ENCODE measurements at places on chromosomes 7 and 10.

DNA sequence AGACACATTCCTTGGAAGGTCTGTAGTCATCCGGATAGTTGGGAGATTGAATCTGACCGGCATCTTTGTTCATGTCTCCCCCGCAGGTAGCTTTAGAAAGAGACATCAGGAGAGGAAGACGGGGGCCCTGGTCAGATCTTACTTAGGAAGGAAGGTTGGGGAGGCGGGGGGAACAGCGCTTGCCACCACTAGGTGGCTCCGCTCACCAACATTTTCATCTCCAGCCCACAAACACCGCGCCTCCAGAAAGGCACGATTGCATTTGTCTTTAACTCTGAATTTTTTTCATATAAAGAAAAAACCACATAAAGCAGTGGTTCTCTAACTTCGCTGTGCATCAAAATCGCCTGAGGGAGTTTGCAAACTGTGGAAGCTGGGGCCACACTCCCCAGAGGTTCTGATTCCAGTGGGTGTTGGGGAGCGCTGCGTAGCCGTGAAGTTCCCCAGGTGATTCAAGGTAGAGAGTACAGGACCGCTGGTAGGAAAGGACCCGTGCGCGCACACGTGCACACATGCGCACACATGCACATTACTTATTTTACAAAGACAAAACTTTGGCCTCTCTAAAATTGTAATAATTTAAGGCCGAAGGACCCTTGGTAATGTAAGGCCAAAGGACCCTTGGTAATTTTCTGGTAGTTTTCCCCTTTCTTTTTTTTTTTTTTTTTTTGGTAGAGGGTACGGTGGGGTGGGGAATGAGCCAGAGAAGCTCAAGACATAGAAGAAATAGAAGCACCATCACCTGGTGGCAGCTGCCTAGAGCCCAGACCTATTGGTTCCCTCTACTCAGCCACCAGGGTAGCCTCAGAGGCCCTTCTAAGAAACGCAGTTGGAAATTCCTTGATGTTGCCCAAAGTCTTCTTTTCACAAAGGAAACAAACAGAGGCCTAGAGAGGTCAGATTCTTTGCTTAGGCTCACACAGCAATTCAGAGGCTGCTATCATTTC is 37.4 kb upstream of the OPALIN start:
- peak; percentile 74 for DNase-seq

DNA sequence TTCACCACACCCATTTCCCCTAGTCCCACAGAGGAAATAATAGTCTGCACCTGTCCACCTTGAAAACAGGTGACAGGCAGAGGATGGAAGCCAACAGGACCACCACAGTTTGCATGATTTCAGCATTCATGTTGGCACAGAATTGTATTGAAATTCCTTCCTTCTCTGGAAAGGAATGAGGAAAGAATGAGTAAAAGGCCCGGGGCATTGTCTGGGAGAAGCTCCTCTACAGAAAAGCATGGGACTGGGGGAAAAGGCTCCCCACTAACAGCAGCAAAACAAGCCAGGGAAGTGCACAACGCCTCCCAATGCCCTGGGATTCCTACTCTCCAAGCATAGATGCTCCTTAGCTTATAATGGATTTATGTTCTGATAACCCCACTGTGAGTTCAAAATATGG is 28.5 kb upstream of the TOMM7 start:
- no peak for DNase-seq

DNA sequence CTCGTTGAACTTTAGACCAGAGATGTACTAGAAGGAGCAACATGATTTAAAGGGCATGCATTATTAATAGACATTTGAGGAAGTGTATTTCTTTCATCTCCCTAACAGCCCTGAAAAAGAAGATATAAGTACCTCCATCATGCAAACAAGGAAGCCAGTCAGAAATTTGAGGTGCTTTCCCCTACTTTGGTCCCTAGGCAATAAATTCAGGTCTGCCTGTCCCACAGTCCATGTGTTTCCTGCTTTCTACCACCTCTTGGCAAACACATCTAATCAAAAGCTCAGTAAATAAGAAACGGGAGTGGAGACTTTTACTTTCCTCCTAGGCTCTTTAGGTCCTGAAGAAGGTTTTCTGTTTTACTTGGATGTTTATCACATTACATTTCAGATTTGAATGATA is 5.2 kb upstream of the SEMA3C start:
- DNase-seq, result no peak

DNA sequence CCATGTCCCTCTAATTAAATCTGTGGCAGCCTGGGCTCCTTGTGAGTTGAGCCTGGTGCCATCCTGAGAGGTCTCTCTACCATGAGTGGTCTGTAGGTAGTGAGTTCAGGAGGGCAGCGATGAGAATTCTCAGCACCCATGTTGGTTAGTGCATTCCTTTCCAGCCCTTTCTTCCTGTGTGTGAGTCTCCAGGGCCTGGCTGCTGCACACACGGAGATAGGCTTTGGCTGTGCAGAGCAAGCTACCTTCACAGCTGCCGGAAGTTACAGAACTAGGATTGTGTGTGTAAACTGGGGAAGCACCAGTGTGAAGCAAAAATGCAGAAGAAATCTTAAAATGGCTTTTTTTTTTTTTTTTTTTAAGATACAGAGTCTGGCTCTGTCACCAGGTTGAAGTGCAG is 358.6 kb downstream of the PAXIP1 start:
- no peak for DNase-seq

- DNase-seq, result peak; percentile 80
These were observed 540.3 kb upstream of the MGMT start for GRCh38 chr10:128926711-128927110.

- no peak for DNase-seq
These were observed 199.0 kb upstream of the ZMIZ1 start for GRCh38 chr10:78869508-78870454.

- peak; percentile 50 for DNase-seq
These were observed 178.9 kb downstream of the BICC1 start for GRCh38 chr10:58691528-58691927.

GRCh38 chr7:140059273-140060242 is 3.2 kb downstream of the PARP12 start:
- no peak for DNase-seq

DNA sequence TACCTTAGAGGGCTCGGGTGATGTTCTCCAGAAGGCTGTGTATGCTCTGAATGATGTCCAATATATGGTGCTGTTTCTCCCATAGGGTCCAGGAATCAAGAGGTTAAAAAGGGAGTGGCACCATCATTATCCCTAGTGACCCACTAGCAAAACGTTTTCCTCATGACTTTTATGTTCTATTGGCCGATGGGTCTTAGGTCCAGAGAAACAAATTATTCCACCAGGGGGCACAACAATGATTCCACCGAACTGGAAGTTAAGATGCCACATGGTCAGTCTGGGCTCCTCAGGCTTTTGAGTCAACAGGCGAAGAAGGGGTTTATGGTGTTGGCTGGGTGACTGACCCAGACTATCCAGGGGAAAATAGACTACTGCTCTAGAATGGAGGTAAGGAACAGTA is 256.1 kb downstream of the COBL start:
- DNase-seq, result no peak

GRCh38 chr7:135898226-135898625 is 78.9 kb downstream of the MTPN start:
- DNase-seq, result no peak

DNA sequence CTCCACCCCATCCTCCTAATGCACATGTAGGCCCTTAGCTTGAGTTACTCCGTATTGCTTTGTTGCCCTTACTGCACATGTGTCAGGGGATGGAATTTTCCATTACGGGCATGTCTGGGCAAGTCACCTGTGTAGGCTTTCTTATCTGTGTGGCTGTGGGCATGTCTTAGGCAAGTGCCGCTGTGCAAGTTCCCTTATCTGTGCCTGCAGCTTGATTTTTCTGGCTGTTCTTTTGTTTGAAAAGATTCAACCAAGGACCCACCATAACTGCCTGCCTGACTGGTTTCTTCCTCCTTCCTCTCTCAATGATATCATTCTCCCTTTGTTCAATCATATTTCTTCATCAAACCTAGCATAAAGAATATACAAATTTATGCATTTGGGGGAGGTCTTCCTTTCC is 88.5 kb downstream of the AKR1D1 start:
- no peak for DNase-seq

GRCh38 chr7:89623018-89623672 is 531.1 kb upstream of the STEAP1 start:
- DNase-seq, result peak; percentile 28

DNA sequence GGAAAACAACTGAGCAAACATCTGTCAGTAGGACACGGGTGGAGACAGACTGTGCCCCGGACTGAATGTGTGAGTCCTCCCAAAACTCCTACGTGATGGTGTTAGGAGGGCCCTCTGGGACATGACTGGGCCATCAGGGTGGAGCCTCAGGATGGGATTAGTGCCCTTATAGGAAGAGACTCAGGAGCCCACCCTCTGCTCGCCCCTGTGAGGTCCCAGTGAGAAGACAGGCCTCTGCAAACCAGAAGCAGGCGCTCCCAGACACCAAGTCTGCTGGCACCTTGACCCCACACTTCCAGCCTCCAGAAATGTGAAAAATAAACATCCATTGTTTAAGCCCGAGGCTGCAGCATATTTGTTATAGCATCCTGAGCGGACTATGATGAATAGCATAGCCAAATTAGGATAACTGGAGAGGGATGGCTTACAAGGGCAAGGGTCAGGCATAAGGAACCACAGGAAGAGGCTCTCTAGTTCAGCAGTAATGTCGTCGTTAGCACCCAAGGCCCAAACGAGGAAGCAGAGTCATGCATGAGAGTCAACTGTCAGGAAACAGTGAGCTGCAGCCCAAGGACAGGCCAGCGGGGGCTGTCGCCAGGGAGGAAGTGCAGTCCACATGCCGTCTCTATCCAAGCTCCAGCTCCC is 50.6 kb downstream of the PTPRN2 start:
- DNase-seq, result no peak

GRCh38 chr7:156017916-156018700 is 205.8 kb upstream of the SHH start:
- DNase-seq, result no peak

DNA sequence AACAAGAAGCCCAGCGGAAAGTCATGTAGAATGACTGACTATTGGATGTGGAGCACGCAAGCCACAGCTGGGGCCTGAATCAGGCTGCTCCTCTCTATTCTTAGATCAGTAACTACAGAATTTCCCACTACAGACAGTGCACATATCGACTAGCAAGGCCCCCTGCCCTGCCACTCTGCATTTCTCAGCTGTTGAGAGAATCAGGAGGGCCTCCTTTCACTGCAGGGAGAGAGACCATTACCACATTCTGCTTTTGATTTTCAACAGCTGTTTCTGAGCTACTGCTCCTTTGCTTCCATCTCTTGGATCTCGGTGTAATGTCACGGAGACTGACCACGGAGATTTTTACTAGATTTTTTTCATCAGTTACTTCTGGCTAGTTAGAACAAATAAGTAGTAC is 73.8 kb downstream of the PON1 start:
- peak; percentile 60 for DNase-seq

DNA sequence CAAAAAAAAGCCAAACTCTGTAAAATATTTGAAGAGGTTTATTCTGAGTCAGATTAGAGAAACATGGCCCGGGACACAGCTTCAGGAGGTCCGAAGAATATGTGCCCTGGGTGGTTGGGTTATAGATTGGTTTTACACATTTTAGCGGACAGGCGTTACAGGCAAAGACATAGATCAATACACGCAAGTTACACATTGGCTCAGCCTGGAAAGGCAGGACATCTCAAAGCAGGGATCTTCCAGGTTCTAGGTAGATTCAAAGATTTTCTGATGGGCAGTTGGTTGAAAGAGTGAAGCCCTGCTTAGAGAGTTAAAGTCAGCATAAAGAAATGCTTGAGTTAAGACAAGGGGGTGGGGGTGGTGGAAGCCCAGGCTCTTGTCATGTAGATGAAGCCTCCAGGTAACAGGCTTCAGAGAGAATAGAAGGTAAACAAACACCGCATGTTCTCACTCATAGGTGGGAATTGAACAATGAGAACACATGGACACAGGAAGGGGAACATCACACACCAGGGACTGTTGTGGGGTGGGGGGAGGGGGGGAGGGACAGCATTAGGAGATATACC is 464.3 kb upstream of the ADARB2 start:
- DNase-seq, result no peak

DNA sequence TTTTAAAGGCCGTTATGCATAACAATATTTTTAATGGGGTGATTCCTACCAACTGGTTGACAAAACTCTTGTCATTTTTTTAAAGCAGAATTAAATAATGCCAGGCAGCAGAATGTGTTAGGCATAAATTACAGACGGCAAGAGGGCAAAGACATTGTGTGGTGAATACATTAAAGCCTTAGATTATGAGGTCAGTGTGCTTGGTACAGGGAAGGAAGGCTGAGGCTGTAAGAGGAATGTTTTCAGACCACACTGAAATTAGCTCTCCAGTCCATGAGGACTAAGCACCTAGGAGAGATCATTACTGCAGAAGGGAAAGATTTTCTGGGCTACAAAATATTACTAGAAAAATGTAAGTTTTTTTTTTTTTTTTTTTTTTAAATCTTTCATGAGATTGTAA is 312.8 kb upstream of the PRKCQ start:
- DNase-seq, result no peak

DNA sequence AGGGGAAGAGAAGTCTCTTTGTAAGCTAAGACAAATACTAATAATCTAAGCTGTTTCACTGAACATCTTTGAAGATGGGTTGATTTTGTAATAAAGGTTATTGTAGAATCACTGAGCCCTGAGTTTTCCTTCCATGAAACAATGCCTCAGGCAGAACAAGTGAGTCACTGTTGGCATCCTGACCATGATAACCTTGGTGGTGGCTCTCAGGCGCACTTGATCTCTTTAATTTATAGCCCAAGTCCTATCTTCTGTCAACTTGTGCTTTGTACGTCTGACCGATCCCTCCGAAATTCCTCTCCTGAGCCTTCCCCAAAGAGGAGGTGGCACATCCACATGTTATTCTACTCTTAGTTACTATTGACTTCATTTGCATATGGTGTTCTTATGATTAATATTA is 812.9 kb downstream of the REEP3 start:
- no peak for DNase-seq

- DNase-seq, result no peak
These were observed 96.9 kb downstream of the KIAA1217 start for GRCh38 chr10:24305551-24306506.

All from right hindlimb (tissue), 1 donor.